ENCODE measurements at places on chromosomes 4 and X.

GRCh38 chrX:2464677-2465166 is 36.1 kb downstream of the DHRSX start:
- DNase-seq, result no peak

DNA sequence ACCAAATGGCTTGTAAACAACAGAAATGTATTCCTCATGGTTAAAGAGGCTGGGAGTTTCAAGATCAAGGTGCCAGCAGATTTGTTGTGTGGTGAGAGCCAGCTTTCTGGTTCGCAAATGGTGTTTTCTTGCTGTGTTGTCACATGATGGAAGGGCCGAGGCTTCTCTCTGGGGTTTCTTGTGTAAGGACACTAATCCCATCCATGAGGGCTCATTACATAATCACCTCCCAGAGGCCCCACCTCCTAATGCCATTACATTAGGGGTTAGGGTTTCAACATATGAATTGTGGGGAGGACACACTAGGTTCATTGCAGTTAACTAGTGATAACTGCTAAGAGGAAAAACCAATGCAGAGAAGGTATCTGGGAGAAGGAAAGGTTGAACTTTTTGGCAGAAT is 103.5 kb upstream of the ENPEP start:
- DNase-seq, result no peak

GRCh38 chr4:55355555-55355954 is 9.5 kb downstream of the SRD5A3 start:
- peak; percentile 47 for DNase-seq

DNA sequence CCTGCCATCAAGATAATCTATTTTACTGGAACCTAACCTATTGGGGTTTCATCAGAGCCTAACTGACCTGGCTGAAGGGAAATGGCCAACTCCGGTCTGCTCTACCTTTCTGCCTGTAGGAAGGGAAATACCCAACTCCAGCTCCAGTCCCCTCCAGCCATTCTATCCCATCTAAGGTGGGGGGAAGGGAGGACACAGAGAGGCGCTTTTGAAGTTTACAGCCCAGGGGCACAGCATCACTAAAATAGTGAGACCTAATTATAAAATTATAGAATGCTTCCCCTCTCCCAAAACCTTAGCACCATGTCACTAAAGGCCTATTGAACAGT is 27.8 kb upstream of the ACSL4 start:
- no peak for DNase-seq

- no peak for DNase-seq
Measured at GRCh38 chr4:26434030-26434639, 56.1 kb downstream of the CCKAR start.

- no peak for DNase-seq
Measured at GRCh38 chr4:5033281-5033841, 14.1 kb upstream of the CYTL1 start.

DNA sequence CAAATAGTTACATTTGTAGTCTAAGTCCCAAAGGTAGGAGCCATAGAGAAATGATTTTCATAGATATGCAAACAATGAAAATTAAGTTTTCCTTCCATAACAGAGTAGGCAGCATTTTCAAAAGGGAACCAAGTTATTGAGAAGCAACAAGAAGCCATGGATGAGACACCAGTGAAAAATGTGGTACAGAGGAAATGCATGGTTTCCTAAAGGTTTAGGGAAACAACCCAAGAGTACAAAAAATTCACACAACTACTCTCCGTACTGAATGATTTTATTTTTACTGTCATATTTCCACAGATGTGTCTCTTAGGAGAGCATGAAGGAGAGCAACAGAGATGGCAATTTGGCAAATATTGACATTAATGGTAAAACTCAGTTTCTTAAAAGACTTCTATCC is 1408.9 kb upstream of the PCDH7 start:
- no peak for DNase-seq

- DNase-seq, result no peak
Measured at GRCh38 chrX:97876697-97877407, 993.1 kb downstream of the RPA4 start.

- no peak for DNase-seq
Measured at GRCh38 chr4:152530600-152530999, 5.3 kb downstream of the FBXW7 start.
